Hepatocyte (in vitro differentiated cells): ENCODE measurements at places on chromosomes 2 and 18. TPM values are rescaled to one million over a fixed set of nuclear protein-coding genes. Genes with fewer than 3 reads are reported as not detected.
A peak's percentile ranks its signal among the peaks of the same experiment; 100 is the strongest.

The SPP2 gene
- 75.5 and 78.5 TPM in 2 replicates for total RNA-seq

The NT5C1B gene
- total RNA-seq: not detected in 2 replicates

The PTH2R gene
- total RNA-seq: not detected in 2 replicates

The ITGB6 gene
- 37.4 and 41.1 TPM in 2 replicates for total RNA-seq

The CRYGC gene
- total RNA-seq: 1.3 TPM in 1 of 2 replicates, not detected in the other

The ARHGEF4 gene
- 15.8 and 17.8 TPM in 2 replicates for total RNA-seq

The FOXD4L1 gene
- total RNA-seq: 0.12 and 0.20 TPM in 2 replicates

GRCh38 chr2:80670763-80671162 lies 366.2 kb upstream of the LRRTM1 start:
- DNase-seq: no peak

DNA sequence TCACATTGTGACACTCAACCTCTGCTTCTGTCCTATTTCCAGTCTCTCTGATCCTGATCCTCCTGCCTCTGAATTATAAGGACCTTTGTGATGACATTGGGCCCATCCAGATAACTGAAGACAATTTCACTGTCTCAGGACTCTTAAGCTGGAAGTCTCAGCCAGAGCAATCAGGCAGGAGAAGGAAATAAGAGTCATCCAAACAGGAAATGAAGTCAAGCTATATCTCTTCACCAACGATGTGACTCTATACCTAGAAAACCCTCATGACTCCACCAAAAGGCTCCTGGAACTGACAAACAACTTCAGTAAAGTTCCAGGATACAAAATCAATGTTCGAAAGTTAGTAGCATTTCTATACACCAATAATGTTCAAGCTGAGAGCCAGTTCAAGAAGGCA lies 29.3 kb upstream of the TWIST2 start:
- no peak for DNase-seq

- no peak for DNase-seq
Measured at GRCh38 chr18:44410740-44411139, 269.9 kb upstream of the SETBP1 start.

DNA sequence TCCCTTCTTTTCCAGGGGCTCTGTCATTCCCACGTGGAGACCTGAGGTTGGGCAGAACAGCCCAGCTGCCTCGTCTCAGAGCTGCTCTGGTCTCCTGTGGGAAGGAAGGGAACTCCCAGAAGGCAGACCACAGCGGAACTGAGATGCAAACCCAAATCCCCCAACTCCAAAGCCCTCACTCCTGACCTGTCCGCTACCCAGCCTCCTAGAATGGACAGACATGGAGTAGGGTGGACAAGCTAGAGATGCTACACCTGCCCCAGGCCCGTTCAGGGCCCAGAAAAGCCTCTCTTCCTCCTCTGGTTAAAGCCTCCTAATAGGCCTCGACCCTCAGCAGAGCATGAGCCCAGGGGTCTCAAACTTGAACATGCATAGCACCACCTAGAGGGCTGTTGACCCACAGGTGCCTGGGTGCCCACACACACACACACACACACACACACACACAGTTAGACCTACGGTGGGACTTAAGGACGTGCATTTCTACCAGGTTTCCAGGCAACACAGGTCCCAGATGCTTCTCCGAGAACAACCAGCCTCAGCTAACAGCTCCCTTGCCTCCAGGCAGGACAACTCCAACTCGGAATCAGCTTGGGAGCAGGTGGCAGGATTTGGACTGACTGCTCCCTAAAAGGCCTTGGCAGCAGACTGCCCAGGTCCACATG lies 93.5 kb downstream of the TNS1 start:
- DNase-seq: no peak

DNA sequence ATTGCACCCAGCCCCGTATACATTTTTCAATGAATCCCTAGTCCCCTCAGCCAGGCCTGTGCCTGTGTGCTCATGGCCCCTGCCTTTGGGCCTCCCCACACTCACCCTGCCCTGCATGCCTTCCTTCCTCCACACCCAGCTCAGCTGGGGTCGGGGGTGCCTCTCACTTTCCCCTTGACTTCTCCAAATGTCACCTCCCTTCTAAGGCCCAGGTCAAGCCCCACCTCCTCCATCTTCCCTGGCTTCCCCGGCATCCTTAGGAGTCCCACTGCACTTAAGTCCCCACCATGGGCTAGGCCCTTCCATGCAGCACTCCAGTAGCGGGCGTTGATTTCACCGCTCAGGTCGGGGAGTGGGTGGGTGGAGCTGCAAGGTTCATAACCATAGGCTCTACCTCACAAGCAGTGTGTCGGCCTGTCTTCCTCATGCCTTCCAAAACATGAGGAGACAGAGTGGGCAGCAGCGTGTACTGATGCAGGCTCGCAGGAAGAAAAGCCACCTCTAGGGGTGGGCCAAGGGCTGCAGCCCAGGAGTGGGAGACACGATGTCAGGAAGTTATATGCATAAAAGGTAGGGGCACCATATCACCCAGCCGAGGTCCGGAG lies 47.7 kb downstream of the DNMT3A start:
- DNase-seq: no peak

DNA sequence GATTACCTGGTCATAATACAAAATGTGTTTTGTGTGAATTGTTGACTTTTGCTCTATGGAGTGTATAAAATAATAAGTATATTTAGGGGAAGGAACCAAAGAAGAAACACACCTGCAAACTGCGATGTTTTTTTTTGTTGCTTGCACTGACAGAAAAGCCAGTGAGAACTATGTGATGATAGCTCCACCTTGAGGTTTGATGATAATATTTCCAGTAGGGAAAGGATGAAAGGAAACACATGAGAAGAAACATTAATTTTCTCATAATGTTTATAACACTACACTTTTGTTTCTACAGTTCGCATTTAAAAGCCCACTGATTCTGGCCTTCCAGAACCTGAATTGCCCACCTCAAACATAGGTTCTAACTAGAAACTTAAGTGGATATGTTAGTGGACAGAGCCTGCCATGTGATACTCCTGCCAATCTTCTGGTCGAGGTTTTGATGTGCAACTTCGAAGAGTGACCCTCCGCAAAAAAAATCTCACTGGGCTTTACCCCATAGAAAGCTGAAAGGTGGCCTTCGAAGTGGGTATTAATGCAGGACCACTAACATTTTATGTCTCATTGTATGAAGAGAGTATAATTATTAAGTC lies 476.4 kb upstream of the SPHKAP start:
- peak; percentile 55 for DNase-seq

DNA sequence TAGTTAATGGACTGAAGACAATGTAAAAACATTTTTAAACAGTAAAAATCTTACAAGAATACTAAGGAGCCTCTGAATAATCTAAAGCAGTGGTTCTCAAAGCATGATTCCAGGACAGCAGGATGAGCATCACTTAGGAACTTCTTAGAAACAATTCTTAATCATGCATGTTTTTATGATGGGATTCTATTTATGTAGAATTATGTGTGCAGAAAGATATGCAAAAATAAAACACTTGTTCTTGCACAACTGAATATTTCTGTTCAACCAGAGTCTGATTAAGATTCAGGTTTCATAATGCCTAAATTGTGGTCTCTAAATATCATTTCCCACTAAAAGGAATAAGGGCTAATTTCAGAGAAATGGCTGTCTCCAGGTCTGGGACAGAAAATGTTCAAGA lies 69.2 kb upstream of the MTIF2 start:
- no peak for DNase-seq

DNA sequence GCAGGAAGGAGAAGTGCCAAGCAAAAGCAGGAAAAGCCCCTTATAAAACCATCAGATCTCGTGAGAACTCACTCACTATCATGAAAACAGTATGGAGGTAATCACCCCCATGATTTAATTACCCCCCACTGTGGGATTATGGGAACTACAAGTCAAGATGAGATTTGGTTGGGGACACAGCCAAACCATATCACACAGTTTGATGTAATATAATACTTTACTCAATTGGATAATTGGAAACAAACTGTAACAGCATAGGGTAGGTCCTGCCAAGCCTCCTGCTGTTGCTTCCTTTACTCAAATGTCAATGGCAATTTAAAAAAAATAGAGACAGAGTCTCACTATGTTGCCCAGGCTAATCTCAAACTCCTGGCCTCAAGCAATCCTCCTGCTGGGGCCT lies 15.5 kb upstream of the METTL21A start:
- no peak for DNase-seq

GRCh38 chr2:102168026-102168771 lies 18.6 kb upstream of the IL1RL2 start:
- no peak for DNase-seq

GRCh38 chr2:102106133-102106556 lies 36.4 kb upstream of the IL1R1 start:
- no peak for DNase-seq

GRCh38 chr18:37567061-37567993 lies 1.7 kb upstream of the CELF4 start:
- DNase-seq: no peak

DNA sequence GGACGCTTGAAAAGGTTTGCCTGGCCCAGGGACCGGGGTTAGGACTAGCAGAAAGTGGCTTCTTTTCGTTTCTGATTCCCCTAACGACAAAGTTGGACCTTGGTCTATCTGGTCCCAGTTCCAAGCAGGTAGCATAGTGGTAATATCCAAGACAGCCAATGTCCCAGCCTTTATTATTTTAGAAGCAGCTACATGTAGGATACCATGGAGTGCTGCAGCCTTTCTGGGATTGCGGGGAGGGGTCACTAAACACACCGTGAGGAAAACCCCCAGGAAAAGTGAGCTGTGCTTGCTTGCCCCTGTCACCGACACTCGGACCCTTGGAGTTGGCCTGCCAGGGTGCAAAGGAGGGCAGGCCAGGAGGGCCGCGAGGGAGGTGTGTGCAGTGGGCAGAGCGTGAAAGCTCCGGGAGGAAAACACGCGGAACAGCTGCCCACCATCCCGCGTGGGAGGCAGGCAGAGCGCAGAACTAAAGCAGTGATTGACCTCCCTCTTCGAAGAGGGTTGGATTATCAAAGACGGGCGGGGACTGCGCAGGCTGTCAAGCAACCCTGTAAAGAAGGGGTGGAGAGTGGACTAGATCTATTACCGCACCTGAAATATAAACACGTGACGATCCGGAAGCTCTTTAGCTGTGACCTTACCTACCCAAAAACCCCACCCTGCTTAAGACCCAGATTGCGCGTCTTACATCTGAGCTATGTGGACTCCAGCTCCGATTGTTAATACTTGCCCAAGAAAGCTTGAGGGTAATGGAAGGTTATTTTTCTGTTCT lies 624 bp upstream of the MAP4K3 start:
- DNase-seq: peak; percentile 63

- no peak for DNase-seq
Measured at GRCh38 chr2:133972786-133973185, 281.1 kb upstream of the MGAT5 start.

DNA sequence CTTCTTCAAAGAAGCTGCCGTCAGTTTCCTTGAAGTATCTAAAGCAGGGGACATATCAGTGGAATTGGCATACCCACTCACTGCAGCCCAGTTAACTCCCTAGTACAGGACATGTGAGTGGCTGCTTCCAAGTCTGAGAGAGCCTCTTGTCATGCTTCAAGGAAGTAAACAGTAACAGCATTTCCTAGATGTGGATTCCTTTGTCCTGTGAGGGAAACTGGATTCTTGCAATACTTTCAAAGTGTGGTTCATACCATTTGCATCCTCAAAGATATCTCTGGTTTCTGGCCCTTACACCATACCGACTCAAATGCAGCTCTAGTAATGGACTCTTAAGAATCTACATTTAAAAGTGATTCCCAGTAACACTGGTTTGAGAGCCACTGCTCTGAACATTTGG lies 87.2 kb downstream of the ESCO1 start:
- DNase-seq: no peak

GRCh38 chr2:73084971-73085370 lies 13.5 kb upstream of the SFXN5 start:
- DNase-seq: no peak

GRCh38 chr18:9924371-9924943 lies 10.6 kb downstream of the VAPA start:
- no peak for DNase-seq

DNA sequence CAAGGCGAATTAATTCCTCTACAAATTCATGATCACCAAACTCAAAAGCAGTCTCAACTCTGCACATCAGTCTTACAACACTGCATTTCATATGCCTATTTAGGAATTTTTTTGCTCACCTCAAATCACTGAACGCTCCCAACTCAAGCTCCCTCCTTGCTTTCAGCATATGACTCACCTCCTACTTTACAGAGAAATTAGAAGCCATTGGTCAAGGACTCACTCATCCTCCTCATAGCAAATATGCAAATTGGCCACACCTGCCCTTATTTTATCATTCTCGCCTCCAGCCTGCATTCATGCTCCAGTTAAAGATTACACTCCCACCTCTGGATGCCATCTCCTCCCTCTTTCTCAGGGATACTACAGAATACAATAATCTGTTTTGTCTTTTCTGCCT lies 148.8 kb downstream of the MBD2 start:
- no peak for DNase-seq

- DNase-seq: no peak
Measured at GRCh38 chr2:240635121-240635997, 10.1 kb downstream of the GPR35 start.

- no peak for DNase-seq
Measured at GRCh38 chr2:235951982-235952381, 216.2 kb downstream of the GBX2 start.

DNA sequence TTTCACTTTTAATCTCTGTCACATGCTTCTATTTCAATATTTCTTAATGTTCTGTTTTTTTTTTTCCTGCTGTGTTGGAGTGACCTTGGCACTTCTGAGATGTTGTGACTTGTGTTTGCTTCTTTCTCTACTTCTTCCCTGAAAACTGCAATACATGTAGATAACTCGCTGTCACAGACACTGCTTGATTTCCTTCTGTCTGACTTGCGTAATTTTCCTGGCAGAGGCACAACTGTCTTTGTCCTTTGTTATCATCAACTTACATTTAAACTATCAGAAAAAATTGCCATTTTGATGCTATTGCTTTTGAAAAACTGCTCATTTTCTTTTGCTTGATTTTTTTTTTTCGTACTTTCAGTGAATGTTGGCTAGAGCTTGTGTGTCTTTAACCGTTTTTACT lies 69.0 kb downstream of the BABAM2 start:
- no peak for DNase-seq

GRCh38 chr2:194077366-194077765 lies 1579.7 kb upstream of the SLC39A10 start:
- no peak for DNase-seq

- no peak for DNase-seq
Measured at GRCh38 chr2:241730671-241731293, 3.6 kb upstream of the D2HGDH start.

DNA sequence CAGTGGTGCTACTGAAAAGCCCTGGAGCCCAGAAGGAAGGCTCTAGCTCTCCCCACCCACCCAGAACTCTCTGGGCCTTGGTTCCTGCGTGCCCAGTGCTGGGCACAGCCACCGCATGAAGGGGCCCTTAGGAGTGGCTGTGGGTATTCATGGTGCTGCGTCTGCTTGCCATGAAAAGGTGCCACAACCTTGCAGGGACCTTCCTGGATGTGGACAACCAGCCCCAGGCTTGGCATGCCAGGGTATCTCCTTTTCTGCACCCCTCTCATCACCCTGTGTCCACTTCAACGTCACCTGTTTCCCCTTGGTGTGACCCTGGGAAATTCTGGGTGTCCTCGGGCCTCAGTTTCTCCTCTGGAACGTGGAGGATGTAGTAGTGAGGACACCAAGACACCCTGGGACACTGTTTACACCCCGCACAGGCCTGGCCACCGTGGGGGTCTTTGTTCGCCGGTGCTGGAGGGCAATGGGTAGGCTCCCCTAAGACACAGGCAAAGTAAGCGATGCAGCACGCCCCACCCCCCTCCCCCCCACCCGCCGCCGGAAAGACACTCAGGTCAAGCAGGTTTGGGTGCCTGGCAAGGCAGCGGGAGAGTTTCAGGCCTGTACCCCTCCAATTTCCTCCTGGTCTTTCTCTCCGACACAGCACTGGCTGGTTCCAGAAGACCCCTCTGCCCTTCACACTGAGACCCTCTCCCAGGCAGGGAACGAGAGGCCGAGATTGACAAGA lies 34.8 kb upstream of the TAF1B start:
- DNase-seq: no peak

- DNase-seq: no peak
Measured at GRCh38 chr18:46055838-46056230, 16.2 kb downstream of the PSTPIP2 start.
